A549 (cell line): ENCODE measurements at places on chromosomes 1 and 21. TPM values are rescaled to one million over a fixed set of nuclear protein-coding genes. Genes with fewer than 3 reads are reported as not detected.

Gene HENMT1
- polyA plus RNA-seq, result 6.8 to 10.3 TPM (median 8.1 TPM) in 3 replicates

DNA sequence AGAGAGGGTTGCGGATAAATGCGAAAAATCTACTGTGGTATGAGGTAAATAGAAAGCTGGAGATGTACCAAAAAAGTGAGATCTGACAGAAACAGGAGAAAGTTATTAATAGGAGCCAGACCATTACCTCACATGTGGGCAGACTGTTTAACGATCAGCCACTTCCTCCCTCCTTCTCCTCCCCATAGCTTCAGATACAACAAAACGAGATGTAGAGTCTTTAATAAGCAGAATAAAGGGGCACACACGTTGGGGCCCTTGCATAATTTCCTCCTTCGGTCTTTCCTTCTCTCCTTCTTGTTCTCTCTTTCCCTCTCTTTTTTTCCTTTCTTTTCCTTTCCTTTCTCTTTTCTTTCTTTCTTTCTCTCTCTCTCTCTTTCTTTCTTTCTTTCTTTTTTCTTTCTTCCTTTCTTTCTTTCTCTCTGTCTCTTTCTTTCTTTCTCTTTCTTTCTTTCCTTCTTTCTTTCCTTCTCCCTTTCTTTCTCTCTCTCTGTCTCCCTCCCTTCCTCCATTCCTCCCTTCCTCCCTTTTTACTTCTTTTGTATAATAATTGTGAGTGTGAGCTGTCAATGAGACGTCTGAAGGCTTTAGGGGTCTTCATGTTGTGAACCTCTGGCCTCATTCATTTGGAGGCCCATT lies 242.1 kb downstream of the GRIK1 start:
- DNase-seq, result no peak

Gene LAMB3
- polyA plus RNA-seq, result 8.1 to 11.1 TPM (median 9.1 TPM) in 3 replicates

Gene TFF3
- polyA plus RNA-seq, result not detected in 3 replicates

GRCh38 chr1:3419415-3420204 lies 34.9 kb upstream of the ARHGEF16 start:
- DNase-seq, result no peak

DNA sequence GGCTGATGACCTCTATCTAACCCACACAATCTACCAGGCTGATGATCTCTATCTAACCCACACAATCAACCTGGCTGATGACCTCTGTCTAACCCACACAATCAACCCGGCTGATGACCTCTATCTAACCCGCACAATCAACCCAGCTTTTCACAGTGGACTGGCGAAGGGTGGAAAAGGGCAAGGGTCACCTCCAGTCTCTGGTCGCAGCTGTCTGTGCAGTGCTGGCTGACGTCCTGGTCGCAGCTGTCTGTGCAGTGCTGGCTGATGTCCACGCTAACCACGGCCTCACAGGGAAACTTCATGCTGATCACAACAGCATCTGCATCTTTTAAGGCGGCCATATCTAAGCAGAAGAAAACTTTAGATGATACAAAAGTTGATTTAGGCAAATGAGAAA lies 12.2 kb upstream of the CCDC27 start:
- DNase-seq, result no peak

GRCh38 chr1:94617134-94617805 lies 75.7 kb upstream of the F3 start:
- no peak for DNase-seq

DNA sequence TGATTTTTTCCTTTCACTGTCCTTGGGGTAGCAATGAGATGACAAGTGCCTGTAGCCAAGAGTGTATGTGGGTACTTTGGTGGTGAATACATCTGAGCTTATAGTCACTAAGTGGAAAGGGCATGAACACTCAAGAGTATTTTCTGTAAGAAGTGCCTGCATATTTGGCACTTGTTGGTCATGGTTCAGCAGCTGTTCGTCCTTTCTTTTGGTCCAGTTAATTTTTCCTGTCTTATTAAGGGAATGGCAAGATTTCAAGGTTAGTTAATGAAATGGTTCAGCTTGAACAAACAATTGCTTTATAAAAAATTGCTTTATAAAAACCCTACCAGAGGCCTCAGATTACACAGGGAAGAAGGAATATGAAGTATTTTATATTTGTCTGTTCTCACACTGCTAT lies 48.6 kb upstream of the GPR52 start:
- no peak for DNase-seq

DNA sequence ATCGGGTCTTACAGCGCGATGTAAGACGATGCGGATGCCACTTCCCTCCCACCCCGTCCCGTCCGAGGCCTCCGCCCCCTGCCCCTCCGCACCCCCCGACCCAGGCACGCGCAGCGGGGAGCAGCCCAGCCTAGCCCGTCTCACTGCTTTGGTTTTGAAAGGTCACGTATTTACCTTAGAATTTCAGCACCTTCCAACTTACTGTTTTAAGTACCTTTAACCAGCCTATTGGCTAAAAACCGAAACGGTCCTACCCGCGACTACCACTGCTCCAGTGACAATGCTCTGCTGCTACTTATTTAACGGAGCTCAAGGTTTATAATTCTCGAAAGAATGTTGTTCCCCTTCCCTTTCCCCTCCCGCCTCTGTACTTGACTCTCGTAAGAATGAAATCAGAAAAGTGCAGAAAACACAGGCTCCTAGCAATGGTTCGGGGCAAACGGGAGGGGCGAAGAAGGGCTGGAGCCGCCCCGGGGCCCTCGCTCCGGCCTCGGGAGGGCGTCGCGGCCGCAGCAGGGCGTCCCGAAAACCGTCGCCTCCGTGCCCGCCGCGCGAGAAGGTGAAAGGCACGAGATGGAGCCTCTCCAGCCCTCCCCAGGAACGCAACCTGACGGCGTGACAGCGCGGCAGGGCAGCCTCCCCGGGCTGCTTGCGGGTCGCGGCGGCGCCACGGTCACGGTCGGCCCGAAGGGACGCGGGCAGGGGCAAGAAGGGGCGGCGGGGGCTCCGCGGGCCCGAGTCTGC lies 667 bp downstream of the TMEM50B start:
- no peak for DNase-seq

DNA sequence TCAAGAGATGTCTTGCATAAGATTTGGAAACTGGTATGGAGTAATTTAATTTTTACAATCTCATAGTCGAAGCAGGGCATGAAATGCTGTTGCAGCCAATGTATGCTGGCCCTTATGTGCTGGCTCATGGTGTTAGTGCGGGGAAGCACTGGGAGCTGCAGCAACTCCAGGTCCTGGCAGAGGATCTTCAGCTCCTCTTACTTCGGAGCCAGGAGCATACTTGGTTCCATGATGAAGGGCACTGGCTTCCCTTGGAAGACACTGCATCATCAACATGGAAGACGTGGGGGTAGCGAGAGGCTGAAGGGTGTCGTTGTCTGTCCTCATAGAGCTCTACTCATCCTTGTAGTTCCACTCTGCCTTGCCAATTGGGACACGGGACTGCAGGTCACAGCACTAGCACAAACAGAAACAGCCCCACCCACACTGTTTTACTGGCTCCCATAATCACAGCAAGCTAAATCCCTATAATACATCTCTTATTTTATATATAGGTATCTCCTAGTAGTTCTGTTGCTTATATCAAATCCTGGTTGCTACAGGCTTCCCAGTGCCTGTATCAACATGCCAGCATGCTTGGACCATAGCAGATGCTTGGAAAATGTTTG lies 22.4 kb downstream of the PLA2G2D start:
- no peak for DNase-seq

Gene ITPKB
- polyA plus RNA-seq, result 1.8 to 2.8 TPM (median 2.6 TPM) in 3 replicates

- DNase-seq, result no peak
These were observed 609 bp upstream of the ATF3 start for GRCh38 chr1:212607913-212608391.

GRCh38 chr1:194055536-194055935 lies 869.1 kb upstream of the B3GALT2 start:
- DNase-seq, result no peak

DNA sequence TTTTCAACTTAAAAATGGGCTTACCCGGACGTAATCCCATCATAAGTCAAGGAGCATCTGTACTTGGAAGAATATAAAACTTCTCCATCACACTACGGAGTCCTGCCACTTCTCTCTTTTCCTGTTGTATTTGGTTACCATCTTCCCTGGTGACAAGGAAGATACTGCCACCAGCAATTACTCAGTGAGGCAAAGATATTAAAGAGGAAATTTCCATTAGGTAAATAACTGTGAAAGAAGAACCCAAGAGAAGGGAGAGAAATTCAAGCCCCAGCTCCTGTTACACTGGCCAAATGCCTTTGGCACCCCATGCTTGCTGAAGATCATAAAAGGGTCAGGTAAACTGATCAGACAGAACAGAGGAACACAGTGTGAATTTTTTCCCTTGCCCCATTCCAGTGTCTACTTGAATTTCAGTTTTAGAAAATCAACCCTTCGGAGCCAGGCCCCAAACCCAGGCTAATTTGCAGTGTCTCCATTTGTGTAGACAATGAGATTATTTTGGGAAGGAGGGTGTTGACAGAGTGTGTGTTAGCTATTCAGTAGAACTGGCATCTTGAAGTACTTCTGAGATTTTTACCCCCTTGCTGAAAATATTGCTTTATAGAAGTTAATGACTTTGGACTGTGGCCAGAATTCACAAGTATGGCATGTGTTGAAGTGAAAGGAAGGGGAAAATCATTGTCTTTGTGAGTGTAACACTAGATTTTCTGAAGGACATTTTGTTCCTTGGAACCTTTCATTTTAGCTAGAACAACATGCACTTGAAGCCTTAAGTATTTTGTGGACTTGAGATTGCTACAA lies 167.1 kb downstream of the DHRS3 start:
- DNase-seq, result no peak
